ENCODE measurements at places on chromosomes 2 and 18. TPM values are rescaled to one million over a fixed set of nuclear protein-coding genes. Genes with fewer than 3 reads are reported as not detected.
A peak's percentile ranks its signal among the peaks of the same experiment; 100 is the strongest.

The LBX2 gene
- 0.72 TPM for polyA plus RNA-seq

The GPAT2 gene
- polyA plus RNA-seq = 0.90 TPM

The MAL gene
- polyA plus RNA-seq = 1.2 TPM

The GNAL gene
- polyA plus RNA-seq = 0.48 TPM

The POTEJ gene
- not detected for polyA plus RNA-seq

The GREB1 gene
- polyA plus RNA-seq = 7.5 TPM

The ITGA6 gene
- polyA plus RNA-seq = 13.8 TPM

The MARCHF7 gene
- polyA plus RNA-seq = 109 TPM

The IL36RN gene
- not detected for polyA plus RNA-seq

The GCC2 gene
- 17.9 TPM for polyA plus RNA-seq

DNA sequence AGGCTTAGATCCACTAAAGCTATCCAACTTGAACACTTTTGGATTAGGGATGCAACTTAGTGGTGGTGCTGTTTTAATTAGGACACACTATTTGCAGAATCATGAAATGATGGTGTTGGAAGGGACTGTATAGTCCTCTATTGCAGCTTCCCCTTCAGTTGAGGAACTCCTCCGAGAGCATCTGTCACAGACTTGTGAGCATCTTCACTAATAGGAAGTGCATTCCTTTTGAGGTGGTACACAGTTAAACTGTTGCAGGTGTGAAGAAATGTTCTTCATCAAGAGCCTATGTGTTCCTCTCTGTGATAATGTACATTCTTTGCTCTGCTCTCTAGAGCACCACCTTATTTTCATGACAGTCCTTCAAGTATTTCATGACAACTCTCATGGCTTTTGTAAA, 197.4 kb downstream of the CAMKMT start:
- no peak for DNase-seq

DNA sequence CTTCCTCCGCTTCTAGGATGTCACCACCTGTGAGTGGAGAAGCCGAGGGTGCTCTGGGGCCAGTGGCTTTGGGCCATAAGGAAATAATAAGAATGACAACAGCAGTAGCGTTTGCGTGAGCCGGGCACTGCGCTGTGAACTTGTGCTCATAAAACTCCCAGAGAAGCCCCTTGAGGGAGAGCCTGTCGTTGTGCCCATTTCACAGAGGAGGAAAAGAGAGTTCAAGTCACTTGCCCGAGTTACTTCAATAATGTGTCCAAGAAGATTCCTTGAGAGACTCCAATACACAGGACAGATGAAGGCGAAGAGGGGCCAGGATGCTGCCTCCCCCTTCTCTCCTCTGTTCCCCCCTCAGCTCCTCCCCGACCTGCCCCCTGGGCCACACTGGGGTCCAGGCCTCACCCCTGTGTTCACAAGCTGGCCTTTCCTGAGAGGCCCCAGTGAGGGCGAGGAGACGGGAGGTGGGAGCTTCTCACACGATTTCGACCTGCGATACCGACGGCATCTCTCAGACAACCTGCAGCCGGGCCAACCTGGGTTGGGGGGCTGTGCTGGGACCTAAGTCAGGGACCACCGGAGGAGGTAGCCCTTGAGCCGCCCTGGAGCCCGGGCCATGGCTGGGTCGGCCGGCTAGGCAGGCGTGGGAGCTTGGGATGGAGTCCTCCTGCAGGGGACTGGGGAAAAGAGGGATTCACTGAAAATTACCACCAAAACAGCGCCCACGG, 53.5 kb upstream of the UBE2F start:
- no peak for DNase-seq

GRCh38 chr2:8922431-8922830, 81.1 kb downstream of the MBOAT2 start:
- no peak for DNase-seq

GRCh38 chr18:22668496-22668895, 250.8 kb upstream of the CTAGE1 start:
- no peak for DNase-seq

- no peak for DNase-seq
These were observed 67.3 kb upstream of the SPATS2L start for GRCh38 chr2:200239216-200239615.

DNA sequence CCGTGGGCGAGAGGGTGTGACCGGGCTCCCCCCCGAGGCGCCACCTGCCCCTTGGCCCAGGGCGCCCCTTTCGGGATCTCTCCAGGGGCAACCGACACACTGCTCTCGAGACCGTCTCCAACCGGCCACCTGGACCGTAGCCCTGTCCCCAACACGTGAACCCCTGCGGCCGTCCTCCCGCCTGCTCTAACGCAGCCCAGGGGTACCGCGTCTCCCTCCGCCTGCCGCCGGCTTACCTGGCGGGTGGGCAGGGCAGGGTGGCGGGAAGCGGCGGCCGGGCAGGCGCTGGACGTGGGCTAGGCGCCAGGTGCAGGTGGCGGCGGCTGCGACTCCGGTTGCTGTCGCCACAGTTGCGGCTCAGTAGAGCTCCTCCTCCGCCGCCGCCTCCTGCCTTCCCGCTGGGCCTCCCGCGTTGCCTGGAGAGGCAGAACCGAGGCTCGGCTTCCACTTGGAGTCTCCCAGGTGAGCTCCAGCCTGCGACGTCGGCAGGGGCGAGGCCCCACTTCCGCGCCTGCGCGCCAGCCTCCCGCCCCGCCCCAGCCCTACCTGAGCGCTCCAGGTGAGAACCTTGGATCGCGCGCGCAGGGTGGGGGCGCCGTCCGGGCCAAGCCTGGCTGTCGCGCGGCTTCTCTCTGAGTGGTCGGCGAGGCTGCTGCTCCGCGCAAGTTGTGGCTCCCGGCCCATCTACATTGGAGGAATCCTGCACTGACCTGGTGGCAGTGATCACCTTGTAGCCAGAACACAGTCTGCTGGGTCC, at the start of gene GALNT3:
Gene GALNT3, minus strand, starts transcription at position 469 of the 757 bp plus-strand sequence. CDS start 23,547 bp downstream, outside the sequence.
- DNase-seq = peak; percentile 39

GRCh38 chr2:118227698-118228508, 139.6 kb downstream of the INSIG2 start:
- DNase-seq = no peak

DNA sequence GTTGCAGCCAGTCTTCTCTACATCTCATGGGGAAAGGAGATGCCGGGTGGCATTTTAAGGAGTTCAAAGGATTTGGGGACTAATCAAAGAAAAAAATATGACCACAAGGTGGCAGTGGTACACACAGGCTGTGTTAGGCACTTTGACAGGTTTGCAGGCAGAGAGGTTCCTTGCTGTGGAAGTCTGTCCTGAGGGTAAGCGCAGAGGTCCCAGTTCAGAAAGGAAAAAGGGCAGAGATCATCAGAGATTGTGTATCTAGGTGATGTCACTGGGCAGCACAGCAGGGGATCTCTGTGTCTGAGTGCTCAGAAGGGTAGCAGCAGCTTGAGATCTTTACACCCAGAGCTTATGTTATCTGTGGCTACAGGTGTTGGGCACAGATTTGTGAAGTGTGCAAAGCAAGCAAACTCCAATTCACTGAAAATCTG, 231.4 kb downstream of the LRRTM1 start:
- DNase-seq = peak; percentile 39

- DNase-seq = no peak
These were observed 58.1 kb downstream of the INPP4A start for GRCh38 chr2:98502556-98503335.

DNA sequence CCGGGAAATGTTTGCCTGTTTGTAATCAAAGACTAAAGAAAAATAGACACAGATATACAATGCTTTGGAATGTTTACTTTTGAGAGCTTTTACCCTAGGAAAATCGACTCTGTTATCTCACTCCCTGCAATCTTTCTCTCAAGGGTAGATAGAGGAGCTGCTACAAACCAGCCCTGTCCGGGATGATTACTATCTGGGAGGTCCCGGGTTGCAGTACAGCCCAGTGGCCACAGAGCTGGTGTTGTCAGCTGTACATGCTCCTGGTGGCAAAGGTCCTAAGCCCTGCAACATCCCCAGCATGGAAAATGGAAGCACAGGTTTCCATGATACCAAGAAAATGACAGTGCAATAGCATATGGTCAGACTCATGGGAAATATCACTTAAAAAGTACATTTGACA, 570.5 kb upstream of the SOX11 start:
- DNase-seq = no peak

GRCh38 chr2:141508086-141508752, 622.6 kb downstream of the LRP1B start:
- DNase-seq = no peak

DNA sequence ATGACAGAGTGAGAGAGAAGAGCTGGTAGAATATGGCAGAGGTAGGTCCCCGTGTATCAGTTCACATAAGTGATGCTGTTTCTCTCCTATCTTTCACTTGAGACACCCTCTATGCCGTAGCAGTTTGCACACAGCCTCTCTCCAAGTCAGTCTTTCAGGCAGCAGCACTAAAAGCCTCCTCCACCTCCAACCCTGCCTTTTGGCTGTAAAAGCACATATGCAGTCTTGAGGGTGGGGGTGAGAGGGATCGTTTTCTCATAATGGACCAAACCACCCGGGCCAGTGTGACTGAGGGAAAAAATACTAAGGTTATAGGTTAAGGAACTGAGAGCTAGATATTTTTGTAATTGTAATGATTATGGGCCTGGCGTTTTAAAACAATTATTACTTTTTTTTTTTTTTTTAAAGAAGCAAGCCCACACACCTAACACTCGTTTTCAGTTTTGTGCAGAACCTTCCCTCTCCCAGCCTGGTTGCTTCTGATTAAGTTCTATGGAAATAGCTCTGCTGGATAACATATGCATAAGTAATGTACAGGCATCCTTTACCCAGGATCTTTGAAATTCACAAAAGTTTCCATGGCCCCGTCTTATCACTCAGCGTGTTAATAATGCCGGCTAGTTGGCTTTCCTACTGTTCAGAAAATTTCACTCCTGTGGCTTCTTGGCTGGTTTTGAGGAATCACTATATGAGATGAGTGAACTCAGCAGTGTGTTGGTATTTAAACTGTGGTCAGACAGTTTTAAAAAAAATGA, 112.2 kb upstream of the MEIS1 start:
- no peak for DNase-seq

- no peak for DNase-seq
These were observed 390.1 kb upstream of the TRIB2 start for GRCh38 chr2:12326449-12327190.

DNA sequence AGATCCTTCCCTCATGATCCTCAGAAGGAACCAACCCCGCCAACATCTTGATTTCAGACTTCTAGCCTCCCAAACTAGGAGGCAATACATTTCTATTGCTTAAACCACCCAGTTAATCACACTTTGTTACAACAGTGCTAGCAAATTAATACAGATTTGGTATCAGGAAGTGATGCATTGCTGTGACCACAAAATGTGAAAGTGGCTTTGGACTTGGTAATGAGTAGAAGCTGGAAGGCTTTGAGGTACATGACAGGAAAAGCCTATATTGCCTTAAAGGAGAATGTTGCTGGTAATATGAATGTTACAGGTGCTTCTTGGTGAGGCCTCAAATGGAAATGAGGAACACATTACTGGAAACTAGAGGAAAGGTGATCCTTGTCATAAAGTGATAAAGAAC, 260.3 kb downstream of the SATB2 start:
- no peak for DNase-seq

DNA sequence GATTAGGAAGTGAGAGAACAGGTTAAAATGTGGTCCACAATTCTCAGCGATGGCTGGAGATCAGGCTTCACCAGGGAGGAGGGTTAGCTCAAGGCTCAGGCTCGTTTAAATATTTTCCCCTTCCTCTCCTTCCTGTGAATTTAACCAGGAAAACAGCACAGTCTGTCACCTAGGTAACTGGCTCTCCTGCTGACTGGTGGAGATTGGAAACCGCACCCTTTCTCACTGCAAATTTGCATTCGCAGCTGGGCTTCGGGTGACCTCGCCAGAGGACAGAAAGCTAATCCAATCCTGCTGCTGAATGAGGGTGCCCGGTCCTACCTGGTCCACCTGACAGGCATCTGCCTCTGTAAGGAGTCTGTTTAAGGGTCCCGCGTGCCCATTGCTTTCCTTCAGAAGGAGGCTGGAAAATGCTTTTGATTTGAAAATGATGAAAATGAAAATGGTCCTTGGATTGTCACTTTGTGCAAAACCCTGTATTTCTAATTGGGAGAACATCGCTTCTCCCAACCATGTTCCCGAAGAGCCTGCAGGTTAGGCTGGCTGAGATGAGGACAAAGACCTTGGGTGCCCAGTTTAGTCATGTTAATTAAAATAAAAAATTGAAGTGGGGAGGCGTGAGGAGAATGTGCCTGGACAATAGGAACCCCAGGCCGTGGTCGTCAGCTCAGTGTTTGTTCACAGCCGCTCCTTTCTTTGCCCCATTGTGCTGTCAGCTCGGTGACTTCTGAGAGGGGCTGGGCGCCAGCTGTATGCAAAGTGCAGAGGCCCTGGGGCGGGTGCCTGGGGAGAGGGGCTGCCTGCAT, 43.4 kb upstream of the MTCL1 start:
- peak; percentile 70 for DNase-seq

GRCh38 chr2:128012698-128013097, 15.2 kb downstream of the SAP130 start:
- DNase-seq = no peak

GRCh38 chr18:55219059-55219458, 259.8 kb upstream of the CCDC68 start:
- DNase-seq = no peak

GRCh38 chr18:22613058-22613690, 195.5 kb upstream of the CTAGE1 start:
- no peak for DNase-seq

GRCh38 chr2:25294573-25295462, 46.9 kb downstream of the DNMT3A start:
- DNase-seq = peak; percentile 87

GRCh38 chr18:62914871-62915392, 199.6 kb downstream of the PHLPP1 start:
- DNase-seq = no peak

DNA sequence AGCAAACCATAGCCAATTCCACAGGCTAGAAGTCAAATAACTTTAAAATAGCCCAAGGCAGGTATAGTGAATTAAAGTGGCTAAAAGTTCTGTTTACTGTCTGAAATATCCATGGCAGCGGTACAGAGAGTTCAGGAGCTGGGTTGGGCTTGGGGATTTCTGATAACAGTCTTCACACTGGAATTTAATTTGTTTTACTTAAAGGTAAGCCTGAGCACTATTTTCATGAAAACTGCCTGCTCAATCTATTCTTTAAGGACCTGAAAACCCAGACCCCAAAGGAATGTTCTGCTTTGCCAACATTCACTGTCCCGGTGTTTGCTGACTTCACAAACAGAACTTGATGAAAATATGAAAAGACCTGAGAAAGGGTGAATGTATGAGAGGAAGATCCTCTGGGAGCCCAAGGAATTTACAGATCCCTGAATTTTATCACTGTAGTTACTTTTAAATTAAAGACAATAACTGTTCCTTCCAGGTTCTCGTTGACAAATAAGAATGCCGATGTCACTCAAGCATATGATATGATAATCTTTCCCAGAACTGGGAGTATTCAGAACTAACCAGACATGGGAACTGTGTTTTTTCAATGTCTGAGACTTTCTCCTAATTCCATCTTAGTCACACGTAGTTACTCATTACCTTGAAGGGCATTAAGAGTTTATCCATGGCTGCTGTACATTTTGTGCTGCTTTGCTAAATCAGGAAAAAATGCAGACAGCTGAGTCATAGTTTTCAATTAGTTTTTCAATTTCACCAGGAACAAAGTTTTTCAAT, 28.3 kb upstream of the ITGB6 start:
- no peak for DNase-seq

DNA sequence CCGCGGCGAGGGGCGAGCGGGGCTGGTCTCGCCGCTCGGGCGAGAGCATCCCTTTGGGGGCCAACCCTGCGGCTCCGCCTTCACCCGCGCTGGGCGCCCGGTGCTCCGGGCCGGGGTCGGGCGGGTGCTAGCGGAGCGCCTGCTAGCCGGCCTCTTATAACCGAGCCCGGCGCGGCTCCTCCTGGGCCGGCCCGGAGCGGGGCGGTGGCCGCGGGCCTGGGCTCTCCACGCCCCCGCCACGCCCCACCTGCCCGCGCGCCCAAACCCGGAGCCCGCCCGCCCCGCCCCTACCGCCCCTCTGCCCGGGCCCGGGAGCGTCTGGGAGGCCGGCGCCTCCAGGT, at the start of gene FOXI3:
Gene FOXI3, minus strand, starts transcription at position 129 of the 341 bp plus-strand sequence. CDS start 158 bp downstream, outside the sequence.
- DNase-seq = no peak

Measured in adrenal gland (tissue), 19 donors.